Hematopoietic multipotent progenitor cell (in vitro differentiated cells): ENCODE measurements at places on chromosomes 11 and 22. TPM values are rescaled to one million over a fixed set of nuclear protein-coding genes. Genes with fewer than 3 reads are reported as not detected.

GRCh38 chr22:30880847-30881246 lies 87.7 kb downstream of the MORC2 start:
- no peak for DNase-seq

GRCh38 chr22:21079493-21079892 lies 33.7 kb downstream of the LRRC74B start:
- DNase-seq = no peak

GRCh38 chr22:24697621-24698082 lies 76.9 kb downstream of the PIWIL3 start:
- DNase-seq = no peak

DNA sequence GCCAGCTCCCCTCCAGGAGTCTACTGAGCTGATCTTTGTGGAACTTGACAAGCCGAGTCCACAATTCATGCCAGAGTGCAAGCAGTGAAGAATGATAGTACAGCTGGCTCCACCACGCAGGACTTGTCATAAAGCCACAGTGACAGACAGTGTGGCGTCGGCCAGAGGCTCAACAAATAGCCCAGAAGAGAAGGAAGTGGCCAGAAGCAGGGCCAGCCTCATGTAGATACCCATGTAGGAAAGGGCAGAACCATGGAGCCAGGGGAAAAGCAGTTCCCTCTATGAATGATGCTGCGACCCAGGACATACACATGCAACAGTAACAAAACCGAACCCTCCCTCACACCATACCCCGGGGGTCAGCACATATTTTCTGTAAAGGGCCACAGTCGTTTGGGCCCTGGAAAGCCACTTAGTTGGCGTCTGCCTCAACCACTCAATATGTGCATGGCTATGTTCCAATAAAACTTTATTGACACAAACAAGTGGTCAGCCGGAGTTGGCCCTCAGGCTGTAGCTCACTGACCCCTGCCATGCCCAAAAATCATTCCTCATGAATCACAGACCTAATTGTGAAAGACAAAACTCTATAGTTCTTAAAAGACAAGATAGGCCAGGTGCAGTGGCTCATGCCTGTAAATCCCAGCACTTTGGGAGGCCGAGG lies 161.4 kb downstream of the BRD1 start:
- no peak for DNase-seq

TRIM6 gene
- 2.4 TPM for total RNA-seq

KDM4E gene
- not detected for total RNA-seq

GRCh38 chr11:87628026-87628580 lies 547.1 kb downstream of the RAB38 start:
- DNase-seq = no peak

SLC22A9 gene
- not detected for total RNA-seq

DNA sequence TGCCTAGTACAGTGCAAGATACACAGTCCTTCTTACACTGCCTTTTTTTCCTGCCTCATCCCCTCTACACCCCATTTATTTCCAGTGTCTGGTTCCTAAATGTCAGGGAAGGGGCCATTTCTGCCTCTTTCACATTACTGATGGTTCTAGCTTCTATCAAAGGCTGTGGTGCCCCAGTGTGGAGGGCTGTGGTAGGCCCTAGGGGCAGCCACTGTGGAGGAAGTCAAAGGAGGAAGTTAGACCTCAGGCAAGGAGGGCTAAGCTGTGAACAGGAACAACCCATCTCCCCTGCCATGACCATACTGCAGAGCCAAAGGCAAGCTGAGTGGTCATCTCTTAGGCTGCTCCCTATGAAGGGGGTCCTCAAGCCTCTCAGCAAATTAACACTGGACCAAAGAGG lies 81.9 kb upstream of the CRTAM start:
- DNase-seq = peak; percentile 80

DNA sequence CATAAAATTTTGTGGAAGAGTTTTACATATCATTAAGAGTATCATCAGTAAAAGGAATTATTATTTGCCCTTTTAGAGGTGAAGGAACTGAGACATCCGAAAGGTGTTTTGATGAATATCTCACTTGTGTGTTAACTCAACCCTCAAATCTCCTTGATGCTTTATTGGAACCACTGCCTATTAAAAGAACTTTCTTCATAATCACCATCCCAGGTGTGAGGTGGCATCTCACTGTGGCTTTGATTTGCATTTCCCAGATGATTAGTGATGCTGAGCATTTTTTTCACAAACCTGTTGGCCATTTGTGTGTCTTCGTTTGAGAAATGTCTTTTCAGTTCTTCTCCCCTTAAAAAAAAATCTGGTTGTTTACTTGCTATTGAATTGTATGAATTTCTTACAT lies 134.0 kb upstream of the SYN3 start:
- DNase-seq = no peak

- no peak for DNase-seq
These were observed 19.6 kb upstream of the POU2AF2 start for GRCh38 chr11:111225881-111226280.

DNA sequence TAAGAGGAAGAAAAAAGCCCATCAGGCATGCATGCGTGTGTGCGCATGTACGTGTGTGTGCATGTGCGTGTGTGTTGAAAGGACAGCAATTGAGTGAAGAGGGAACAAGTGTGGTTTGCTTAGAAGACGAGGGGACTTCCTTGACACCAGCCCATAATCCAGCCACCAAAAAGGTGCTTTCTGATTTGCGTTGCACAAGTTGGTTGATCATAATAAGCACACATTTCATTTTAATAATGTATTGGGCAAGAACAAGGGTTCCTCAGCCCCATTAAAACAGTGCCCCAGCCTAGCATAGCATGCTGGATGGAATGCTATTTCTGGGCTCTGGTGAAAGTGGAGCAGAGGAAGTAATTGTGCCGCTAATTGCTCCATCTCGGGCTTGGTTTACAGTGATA lies 493.2 kb downstream of the MIAT start:
- DNase-seq = peak; percentile 73

- DNase-seq = no peak
These were observed 28.5 kb downstream of the ZNF280B start for GRCh38 chr22:22479999-22480532.

RFPL2 gene
- total RNA-seq = not detected

POGLUT3 gene
- total RNA-seq = 5.4 TPM

OTOG gene
- not detected for total RNA-seq

TSPAN32 gene
- 92.6 TPM for total RNA-seq

DNA sequence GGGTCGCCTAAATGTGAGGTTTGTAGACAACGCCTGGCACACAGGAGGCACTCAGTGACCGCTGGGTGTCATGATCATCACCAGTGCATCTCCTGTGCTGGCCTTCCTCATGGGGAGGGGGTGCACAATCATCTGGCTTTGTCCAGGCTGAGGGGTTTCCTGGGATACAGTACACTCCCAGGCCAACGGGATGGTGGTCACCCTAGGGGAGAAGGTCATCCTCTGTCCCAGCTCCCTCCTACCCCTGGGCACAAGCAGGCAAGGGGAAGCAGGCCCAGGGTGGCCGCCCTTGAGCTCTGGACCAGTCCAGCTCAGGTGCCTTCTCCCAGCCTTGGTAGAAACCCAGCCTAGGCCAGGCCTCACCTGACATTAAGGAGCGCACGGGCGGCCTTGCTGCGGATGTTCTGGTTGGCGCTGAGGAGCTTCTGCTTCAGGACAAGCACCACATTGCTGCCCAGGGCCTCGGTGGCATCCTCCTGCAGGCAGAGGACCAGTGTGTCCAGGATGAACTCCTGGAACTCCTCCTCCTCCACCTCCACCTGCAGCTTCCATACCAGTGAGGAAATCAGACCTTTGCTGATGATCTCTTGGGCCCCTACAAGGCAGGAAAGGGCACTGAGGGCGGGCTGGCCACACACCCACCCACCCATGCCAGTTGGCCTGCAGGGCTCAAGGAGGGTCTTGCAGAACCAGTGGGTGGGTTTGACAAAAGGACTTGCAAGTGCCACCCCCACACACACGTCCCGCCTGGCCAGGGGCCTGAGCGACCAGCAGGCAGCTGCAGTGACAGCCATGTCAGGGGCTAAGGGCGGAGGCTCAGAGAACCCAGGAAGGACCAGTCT lies 6.6 kb upstream of the GNAZ start:
- no peak for DNase-seq

SPON1 gene
- total RNA-seq = 10.0 TPM

MIOX gene
- total RNA-seq = not detected

DNA sequence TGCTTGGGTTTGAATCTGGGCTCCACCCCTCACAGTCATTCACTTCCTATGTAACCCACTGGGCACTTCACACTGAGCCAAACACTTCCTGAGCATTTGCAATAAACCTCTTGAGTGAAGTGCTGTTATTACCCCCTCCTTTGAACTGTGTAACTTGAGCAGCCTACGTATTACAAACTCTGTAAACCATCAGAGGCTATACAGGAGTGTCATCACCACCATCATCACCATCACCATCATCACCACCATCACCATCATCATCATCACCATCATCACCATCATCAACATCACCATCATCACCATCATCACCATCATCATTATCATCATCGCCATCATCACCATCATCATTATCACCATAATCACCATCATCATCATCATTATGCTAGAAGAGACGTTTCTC lies 18.4 kb downstream of the RTL6 start:
- DNase-seq = no peak

SYT9 gene
- total RNA-seq = under 0.01 TPM

- no peak for DNase-seq
These were observed 7.9 kb downstream of the LDHC start for GRCh38 chr11:18420067-18420466.

HOATZ gene
- total RNA-seq = not detected

DNA sequence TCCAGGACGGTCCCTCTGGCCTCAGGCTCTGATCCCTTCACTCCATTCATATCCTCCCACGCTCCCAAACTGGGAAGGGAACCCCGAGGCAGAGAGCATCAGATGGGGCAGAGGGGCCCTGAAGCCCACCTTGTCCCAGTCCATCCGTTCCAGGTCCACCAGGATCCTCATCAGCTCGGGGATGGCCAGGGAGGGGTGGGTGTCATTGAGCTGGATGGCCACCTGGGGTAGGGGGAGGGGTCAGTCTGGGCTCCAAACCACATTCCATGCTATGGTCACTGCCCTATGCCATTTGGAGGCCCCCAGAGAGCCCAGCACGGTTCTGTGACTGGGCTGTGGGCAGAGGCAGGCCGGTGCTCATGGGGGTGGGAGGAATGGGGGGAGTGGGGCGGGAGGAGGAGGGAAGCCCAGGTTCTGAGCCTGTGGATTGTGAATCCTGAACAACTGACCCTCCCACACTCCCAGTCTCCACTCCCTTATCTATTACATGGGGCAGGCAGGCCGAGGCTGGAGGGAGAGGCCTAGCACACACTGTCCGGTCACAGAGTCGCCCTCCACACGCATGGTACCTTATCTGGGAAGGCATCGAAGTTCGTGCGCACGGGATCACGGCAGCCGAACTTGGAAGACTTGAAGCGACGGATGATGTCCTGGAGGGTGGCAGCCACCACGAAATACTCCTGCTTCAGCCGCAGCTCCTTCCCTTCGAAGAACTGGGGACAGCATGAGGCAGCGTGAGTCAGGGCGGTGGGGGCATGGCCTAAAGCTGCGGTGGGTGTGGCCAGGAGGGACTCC lies 5.5 kb downstream of the PYGM start:
- DNase-seq = no peak

SCUBE1 gene
- total RNA-seq = 1.3 TPM

GRCh38 chr11:19892387-19892786 lies 179.8 kb downstream of the NAV2 start:
- DNase-seq = no peak

PRR33 gene
- 0.54 TPM for total RNA-seq

NNMT gene
- total RNA-seq = 0.27 TPM

DNA sequence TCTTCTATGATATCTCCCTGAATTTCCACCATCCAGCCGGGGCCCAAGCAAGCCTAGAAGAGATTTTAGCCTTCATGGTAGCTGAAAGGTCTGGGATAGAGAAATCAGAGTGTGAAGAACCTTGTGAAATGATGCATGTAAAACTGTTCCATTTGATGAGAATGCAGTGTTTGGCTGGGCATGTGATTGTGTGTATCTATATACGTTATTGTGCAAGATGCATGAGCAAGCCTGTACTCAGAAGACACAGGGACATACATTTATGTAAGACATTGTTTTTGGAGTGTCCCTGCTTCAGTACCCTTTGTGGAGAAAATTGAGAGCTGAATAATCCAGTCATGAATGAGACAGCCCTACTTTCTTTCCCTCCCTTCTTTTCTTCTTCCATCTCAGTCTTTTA lies 15.2 kb upstream of the OR52K2 start:
- DNase-seq = no peak

CHKA gene
- total RNA-seq = 24.5 TPM

BCO2 gene
- 1.3 TPM for total RNA-seq

OR52K2 gene
- not detected for total RNA-seq

DNA sequence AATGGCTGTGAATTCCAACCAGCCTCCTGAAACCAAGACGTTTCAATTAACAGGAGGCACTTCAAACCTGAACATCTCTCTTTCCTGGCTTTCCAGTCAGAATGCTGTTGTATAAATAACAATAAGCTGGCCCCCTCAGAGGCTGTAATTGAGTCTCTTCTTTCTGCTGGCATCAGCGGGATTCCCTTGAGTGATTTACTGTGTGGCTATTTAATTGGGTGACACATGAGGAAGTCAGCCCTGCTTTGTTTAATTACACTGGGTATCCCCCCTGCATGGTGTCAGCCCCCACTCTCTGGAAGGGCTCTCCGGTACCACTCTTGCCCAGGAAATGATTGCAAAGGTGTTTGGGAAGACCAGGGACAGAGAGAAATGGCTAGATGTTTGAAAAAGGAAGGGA lies 101.6 kb downstream of the NTM start:
- no peak for DNase-seq

DERL3 gene
- total RNA-seq = 6.7 TPM

- DNase-seq = no peak
These were observed 49.7 kb upstream of the TTLL12 start for GRCh38 chr22:43236411-43237166.

- no peak for DNase-seq
These were observed 322.7 kb downstream of the CADM1 start for GRCh38 chr11:115181538-115181937.

DNA sequence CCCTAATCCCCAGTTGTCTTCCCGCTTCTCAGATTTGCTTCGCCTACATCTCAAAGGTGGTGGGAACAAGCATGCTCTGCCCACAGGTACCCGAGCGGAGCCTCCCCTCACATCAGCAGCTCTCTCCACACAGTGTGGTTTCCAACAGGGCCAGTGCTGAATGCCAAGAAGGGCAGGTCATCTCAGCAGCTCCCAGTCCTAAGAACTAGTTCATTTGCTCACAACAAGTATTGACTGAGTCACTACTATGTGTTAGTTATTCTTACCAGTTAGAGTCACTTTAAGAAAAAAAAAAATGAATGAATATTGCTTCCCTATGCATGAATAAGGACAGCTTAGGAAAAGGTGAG lies 66.2 kb downstream of the THAP12 start:
- DNase-seq = no peak

- no peak for DNase-seq
These were observed 15.7 kb downstream of the LRP4 start for GRCh38 chr11:46902694-46903093.

CAVIN3 gene
- 0.27 TPM for total RNA-seq
